Nephron progenitor cell (in vitro differentiated cells): ENCODE measurements at places on chromosomes 3 and 15.

DNA sequence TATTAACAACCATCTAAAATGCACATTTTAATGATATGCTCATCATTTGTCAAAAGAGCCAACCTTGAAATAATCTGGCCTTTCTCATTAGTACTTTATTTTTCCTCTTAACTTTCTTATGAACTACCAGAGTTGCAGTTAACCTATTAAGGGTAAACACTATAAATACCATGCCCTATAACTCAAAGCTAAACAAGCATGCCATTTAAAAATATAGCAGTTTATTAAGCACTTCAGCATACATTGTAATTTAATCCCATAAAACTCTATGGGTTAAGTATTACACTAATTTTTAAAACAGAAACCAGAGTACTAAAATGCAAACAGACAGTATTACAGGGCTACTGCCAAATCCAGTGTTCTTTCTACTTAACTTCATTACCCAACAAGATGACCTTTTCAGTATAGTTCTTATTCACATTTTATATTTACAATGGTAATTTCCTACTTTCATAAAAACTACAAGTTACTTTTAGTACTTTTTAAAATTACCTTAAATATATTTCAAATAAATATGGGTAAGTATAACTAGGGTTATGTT, 11.8 kb downstream of the NPTN start:
- DNase-seq: no peak

GRCh38 chr3:187186801-187187421, 10.4 kb upstream of the RTP1 start:
- no peak for DNase-seq

- DNase-seq: no peak
These were observed 40.7 kb upstream of the LMCD1 start for GRCh38 chr3:8460815-8461456.

DNA sequence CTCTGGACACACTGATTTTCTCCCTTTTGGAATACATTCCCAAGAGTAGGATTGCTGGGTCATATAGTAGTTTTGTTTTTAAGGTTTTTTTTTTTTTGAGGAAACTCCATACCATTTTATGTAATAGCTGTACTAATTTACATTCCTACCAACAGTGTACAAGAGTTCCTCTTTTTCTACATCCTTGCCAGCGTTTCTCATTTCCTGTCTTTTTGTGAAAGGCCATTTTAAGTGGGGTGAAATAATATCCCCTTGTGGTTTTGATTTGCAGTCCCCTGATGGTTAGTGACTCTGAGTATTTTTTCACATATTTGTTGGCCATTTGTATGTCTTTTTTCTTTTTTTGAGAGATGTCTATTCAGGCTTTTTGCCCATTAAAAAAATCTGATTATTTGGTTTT, 1205.5 kb downstream of the ROBO1 start:
- DNase-seq: no peak

DNA sequence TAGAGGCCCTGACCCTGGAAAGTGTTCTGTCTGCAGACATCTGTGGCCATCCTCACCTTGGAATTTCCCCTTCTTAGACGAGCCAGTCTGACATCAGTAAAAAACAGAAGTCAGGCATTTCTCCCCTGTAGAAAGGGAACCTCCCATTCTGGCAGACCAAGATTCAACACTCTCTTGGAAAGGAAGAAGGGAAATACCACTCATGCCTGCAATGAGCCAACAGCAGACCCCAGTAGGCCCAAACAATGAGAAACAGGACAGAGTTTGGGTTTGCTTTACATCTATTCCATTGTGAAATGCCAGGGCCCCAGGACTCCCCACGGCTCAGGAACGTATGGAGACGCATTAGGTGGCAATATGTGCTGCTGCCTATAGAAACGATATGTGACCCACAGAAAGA, 264.0 kb upstream of the NSMCE3 start:
- no peak for DNase-seq

DNA sequence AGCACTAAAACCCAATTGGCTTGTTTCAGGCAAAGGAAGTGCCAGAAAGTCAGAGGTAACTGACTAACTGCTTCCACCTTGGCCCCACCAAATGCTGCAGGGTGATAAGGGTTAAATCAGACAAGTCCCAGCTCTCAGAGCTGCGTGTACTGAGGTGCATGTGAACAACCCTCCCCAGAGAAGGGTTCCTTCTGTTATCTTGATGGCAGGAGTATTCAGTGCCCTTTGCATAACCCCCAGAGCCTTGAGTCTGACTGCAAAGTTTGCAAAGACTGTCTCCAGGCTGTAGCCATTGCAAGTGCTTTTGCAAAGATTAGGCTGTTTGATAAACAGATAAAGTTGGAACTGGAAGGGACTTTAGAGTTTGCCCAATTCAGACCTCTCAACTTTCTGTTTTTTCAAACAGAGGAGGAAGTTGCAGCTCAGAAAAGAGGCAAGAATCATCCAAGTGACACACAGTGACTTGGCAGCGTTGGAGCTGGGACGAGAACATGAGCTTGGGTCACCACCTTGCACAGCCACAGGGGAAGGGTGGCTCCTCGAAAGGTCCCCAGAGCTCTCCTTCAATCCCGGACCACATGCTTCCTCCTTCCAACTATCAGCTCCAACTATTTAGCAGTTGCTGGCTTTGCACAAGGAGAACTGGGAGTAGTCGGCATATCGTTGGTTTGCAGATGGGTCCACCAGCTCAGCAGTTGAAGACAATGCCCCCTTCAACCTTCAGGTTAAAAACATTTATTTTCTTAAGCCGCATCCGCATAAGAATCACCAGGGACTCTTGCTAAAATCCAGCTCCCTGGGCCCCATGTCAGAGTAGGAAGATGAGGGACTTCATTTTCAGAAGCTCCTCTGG, 224.8 kb upstream of the HES1 start:
- no peak for DNase-seq

DNA sequence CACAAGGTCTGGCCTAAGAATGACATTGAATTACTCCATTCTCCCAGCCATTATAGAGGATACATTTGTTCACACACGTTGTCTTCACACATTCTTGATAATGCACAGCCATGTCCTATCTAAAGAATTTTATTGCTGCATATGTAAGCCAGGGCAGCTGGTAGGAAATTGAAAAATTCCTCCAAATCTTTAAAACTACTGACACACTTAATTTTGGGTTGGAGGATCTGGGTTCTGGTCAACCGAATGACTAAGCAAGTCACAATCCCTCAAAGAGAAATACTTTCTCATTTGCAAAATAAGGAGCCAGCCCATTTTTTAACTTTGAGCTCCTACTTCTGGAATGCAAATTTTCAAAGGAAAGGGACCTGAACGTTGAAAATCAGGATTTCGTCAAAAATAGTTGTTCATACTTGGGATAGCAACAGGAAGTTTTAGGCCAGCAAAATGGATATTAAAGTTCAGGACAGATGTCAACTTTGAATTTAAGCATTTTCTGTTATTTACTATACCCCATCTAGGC, 638.3 kb downstream of the NTRK3 start:
- DNase-seq: no peak

DNA sequence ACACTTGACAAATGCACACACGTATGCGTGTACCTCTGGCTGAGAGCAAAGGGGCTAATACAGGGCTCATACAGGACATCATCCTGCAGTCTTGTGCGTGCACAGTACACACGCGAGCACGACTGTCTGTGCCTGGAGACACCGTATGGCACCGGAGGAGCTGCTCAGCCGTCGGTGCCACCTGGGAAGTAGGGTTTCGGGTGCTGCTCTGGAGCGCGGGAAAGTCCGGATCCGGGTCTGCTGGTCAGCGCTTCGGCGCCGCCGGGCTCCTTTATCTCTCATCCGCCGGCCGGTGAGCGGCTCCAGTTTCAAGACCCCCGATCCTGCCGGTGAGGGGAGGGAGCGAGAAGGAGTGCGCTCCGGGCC, 9.3 kb downstream of the FOXL2 start:
- peak; percentile 39 for DNase-seq

DNA sequence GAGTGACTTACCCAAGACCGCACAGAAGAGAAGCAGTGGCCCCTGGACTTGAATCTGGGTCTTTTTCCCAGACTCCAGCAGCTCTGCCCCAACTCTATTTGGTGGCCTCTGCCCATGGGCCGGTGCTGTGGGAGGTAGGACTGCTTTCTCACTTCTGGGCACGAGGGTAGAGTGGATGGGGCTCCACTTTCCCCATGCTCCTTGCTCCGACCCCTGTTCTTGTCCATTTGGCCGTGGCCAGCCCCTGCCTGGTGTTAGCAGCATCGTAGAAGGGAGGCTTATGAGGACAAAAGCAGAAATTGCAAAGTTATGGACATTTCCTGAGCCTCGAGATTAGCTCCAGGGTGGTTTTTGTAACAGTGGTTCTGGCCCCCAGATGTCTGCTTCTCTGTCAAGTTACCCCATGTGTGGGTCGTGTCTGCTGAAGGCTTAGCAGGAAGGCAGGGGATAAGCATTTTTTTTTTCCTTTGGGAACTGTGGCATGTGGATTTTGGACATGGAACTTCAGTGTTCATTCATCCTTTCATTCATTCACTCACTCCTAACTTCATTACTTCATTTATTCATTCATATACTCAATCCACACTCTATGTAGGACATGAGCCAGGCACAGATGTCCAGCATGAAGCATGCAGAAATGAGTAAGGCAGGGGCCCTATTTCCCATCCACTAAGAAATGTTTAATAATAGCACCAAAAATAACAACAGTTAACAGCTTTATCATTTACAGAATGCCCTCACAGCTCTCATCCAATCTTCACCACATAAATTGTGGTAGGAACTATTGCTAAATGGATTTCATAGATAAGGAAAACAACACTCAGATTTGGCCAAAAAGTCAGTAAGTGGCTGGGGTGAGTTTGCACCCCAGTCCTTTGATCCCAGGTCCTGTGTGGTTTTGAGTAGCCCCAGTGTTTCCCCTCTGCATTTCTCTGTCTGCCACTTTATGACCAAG, 180.5 kb downstream of the OPA1 start:
- DNase-seq: no peak

DNA sequence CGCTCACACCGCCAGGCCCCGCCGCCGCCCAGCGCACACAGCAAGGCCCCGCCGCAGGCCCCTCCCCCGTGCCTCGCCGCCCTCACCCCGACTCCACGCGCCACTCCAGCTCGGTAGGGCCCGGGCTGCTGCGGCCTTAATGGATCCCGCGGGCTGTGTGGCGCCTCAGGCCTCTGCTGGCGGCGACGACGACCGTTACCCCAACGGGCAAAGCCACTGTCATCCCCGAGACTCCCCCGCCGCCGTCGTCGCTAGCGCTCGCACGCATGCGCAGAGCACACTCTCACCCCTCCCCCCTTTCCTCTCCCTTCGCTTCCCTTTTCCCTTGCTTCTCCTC, at the start of gene MSL2:
MSL2 (minus strand) TSS at position 272 of the 337 bp plus-strand sequence. CDS start 1,222 bp downstream, outside the sequence.
- no peak for DNase-seq

- DNase-seq: no peak
These were observed 1123.7 kb upstream of the CADM2 start for GRCh38 chr3:83835040-83835439.

- no peak for DNase-seq
These were observed 289.4 kb upstream of the IGF1R start for GRCh38 chr15:98358971-98359370.

DNA sequence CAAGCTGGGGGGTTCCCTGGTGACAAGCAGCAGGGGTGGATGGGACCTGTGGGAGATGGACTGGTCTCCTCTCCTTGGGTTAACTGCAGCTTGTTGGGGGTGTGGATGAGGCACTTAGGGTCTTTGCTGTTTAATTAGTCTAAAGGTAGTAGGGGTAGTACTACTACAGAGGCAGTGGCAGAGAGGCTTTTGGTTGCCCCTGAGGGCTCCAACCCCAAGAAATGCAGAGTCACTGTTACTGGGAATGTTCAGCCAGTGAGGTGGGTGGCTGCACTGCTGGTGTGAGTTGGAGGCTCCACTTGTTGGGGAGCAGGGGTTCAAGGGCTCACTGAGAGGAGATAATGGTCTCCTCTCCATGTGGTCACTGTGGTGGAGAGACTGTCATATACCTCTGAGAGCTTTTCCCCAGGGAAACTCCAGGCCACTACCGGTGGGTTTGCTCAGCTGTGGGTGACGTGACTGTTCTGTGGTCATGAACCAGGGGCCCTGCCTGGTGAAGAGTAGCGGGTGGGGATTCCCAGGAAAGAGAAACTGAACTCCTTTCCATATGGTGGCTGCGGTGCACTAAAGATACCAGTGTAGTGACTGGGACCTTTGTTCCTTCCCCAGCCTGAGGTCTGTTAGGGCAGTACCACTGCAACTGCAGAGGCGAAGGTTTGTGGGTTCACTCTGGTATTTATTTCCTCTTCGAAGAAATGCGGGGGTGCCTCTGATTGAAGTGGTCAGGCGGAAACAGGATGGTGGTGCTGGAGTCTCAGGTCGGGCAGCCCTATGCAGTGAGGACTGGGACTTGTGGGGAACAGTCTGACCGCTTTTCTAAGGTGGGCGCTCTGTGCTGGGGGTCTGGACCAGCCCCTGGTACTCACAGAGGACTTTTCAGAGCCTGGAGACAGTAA, 68.9 kb upstream of the TNFSF10 start:
- DNase-seq: no peak

DNA sequence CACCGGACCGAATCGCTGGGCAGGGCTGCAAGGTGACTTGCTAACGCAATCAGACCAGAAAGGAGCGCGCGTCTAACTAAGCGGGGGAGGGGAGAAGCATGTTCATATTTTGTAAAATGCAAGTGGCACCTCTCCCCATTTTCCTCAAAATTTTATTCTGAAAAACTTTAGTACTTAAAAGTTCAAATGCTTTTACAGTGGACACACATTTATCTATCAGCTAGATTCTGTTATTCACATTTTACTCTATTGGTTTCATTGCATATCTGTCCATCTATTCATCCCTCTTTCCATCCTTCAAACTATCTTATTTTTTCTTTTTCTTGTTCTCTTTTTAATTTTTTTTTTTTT, 46.1 kb upstream of the KLHL25 start:
- no peak for DNase-seq

DNA sequence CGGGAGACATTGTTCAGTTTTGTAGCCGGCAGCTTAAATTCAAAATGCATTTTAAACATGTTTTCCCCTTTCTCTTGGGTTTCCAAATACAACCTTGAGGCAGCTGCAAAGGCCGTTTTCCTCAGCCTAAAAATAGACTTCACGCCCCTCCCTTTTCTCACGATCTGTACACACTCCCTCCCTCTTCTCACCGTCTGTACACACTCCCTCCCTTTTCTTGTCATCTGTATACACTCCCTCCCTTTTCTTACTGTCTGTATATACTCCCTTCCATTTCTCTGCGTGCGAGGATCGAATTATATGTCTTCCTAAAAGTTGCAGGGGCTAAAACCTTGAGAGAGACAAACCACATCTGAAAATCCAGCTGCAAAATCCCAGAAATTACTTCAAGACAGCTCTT, 8.9 kb downstream of the MUC4 start:
- DNase-seq: no peak

DNA sequence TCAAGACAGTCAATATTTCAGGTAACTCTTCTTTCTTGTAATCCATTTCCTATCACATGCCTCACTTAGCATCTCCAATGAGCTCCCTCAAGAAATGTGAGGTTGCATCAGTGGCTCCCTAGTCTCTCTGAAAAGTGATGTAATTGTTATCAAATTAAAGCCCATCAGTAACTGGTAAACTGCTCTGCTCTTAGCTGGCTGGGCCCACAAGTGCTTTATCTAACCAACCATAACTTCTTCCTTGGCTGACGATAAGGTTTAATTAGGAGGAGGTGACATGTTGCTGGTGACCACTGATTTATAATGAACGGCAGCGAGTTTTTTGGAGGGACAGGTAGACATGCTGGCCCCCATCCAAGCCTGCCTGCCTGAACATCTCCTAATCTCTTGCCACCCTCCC, 79.6 kb downstream of the RTP4 start:
- no peak for DNase-seq
